CD4-positive, alpha-beta T cell treated with Interleukin-17A for 4 hours (primary cell): ENCODE measurements at places on chromosomes 16 and 17.

DNA sequence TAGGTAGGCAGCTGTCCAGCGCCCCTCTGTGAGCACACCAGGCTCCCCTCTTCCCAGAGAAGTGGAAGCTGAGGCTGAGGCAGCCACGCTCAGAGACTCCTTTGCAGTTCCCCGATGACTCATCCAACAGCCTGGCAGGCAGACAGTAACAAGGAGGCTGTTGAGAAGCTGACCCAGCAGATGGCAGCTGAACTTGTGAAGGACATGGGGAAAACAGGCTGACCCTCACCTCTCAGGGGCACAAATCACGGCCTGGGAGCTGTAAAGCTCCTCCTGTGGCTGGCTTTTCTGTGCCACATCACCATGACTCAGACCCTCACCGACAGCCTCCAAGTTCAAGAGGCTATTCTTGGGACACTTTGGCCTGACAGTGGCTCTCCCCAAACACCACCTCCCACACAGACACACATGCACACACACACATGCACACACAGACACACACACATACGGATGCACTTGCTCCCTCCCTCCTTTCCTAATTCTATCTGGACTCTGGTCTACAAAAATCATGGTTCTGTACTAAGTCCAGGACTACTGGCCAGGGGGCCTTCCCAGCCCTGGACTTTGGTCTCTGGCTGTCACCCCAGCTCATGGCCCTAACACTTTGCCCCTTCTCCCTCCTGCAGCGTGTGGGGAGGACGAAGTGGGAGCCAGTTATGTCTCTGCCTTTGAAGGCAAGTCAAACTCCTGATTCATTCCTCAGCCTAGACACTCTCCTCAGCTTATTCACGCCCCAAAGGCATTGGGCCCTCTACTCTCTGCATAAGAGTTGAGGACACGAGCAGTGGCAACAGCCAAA, 23.2 kb downstream of the MAP3K14 start:
- DNase-seq, result peak; percentile 51

DNA sequence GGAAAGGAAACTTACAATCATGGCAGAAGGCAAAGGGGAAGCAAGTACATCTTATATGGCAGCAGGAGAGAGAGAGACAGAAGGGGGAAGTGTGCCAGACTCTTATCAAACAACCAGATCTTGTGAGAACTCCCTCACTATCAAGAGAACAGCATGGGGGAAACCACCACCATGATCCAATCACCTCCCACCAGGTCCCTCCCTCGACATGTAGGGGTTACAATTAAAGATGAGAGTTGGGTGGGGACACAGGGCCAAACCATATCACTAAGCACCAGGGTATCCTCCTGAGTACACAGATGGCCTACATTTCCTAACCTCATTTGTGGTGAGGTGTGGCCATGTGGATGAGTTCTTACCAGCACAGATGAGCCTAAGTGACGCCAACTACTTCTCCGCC, 348.6 kb upstream of the ZFHX3 start:
- no peak for DNase-seq

DNA sequence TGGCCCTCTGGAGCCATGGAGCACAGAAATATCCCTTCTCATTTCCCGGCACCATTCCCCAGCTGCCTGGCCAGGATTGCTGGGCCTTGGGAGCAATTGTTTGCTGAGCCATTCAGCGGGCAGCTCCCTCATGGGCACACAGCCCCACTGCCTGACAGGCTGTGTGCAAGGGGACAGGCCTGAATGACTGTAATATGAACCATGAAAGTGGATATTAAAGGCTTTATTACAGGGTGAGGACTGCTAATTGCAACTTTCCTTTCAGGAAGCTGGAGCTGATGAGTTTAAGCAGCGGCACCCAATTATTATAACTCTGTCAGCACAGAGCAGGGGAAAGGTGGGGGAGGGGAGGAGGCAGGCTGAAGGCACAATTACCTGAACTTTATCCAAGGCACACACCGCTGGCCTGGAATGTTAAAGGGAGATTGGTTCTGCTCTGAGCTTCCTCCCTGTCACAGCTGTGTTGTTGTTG, 159.8 kb upstream of the SDK2 start:
- DNase-seq, result no peak

GRCh38 chr17:32927201-32927723, 691 bp upstream of the TMEM98 start:
- no peak for DNase-seq

GRCh38 chr16:19718624-19718965, 524 bp downstream of the IQCK start:
- DNase-seq, result peak; percentile 12

GRCh38 chr17:3835410-3836229, 10.4 kb downstream of the NCBP3 start:
- no peak for DNase-seq
